ENCODE measurements at places on chromosomes 1 and 21.
A peak's percentile ranks its signal among the peaks of the same experiment; 100 is the strongest.

DNA sequence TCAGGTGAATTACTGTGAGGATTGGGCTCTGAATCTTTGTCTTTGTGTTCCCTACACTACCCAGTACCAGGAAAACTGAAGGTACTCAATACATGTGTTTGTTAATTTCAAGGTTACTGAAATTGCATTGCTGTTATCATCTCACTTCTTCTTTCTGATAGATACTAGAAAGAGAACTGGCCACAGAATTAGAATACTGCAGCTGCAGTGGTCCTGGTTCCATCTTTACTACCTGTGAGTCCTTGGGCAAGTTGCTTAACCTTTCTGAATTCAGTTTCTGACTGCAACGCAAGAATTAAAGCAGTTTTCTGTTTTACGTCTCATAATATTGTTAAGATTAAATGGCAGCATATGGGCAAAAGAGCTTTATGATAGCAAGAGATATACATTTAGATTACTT, 263.5 kb downstream of the LMO4 start:
- DNase-seq: no peak

DNA sequence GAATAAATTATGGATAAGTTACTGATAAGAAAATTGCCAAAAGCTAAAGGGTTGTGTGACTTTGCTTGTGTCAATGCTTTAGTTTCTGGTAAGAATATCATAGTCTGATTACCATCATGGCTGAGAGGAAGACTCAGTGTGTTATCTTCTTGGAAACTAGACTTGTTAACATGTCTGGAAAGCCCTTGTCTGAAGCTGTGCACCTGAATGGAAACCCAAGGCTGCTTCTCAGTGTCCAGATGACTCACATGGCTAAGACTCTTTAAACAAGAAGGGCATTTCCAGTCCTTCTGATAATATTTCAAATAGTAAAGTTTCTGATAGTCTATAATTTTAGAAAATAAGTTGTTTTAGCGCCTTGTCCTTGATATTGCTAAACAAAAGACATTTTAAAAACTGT, 1092.7 kb downstream of the PLA2G4A start:
- DNase-seq: no peak

- no peak for DNase-seq
Observed at GRCh38 chr1:7664893-7665250, 106.2 kb upstream of the VAMP3 start.

DNA sequence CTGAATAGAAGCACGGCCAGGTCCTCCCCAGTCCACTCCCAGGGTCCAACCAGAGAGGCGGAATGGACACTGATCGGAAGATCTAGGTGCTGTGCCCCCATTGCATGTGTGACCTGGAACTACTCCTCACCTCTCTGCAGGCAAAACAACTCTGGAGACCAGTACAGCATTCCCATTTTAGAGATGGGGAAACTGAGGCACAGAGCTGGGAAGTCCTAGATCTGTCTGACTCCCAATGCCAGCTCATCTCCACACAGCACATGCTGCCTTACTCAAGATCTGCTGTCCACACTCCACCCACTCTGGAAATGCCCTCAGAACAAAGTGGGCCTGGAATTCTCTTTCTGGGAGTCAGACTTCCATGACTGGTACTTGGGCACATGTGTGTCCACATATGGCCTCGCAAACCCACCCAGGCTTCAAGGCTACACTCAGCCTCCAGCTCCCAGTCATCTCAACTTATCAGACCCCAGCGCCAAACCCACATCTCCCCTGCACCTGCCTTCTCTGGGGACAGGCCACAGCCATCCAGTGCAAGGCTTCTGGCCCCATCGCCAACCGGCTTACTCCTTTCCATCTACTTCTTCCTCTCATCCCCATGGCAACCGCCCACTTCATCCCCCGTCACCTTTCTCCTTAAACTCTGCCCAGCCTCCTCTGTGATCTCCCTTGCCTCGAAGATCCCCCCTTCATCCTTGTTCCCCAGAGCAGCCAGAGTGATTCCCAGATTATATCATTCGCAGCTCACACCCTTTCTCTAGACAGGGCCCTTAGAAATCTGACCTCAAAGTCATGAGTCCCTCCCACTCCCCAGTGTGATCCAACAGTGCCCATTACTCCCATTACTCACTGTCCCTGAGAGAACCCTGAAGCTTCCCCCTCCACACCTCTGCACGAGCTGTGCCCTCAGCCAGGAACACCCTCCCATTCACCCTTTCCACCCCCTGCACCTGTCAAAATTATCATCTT, 2.7 kb downstream of the COL8A2 start:
- DNase-seq: no peak

DNA sequence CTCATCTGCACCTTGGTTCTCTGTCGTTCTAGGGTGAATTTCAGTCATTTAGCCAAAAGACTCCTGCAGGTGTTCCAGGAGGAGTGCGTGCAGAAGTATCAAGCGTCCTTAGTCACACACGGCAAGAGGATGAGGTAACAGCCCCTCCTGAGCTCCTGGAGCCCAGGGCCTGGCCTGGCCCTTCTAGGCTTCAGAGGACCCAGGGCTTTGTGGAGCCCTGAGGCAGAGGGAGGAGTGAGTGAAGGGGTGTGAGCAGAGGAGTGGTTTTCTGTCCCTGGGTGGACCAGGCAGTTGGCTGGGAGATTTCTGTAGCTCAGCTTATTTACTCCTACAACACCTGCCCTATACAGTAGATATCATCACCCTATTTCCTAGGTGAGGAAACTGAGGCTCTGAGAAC, 15.7 kb upstream of the RASSF5 start:
- no peak for DNase-seq

GRCh38 chr1:203546274-203546673, 52.3 kb downstream of the OPTC start:
- DNase-seq: no peak

GRCh38 chr1:93033785-93034184, 45.3 kb upstream of the MTF2 start:
- DNase-seq: no peak

DNA sequence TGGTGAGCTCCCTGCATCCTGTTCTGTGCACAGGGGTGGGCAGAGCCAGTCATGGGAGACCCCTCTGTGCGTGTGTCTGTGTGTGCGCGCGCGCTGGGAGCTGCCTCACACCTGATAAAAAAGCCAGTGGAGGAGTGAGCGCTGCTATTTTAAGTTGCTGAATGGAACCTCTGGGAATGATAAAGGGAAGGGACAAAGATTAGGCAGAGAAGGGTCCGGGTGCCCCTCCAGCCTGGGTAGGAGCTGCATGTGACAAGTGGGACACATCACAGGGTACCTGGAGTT, 847 bp downstream of the ADORA1 start:
- no peak for DNase-seq

DNA sequence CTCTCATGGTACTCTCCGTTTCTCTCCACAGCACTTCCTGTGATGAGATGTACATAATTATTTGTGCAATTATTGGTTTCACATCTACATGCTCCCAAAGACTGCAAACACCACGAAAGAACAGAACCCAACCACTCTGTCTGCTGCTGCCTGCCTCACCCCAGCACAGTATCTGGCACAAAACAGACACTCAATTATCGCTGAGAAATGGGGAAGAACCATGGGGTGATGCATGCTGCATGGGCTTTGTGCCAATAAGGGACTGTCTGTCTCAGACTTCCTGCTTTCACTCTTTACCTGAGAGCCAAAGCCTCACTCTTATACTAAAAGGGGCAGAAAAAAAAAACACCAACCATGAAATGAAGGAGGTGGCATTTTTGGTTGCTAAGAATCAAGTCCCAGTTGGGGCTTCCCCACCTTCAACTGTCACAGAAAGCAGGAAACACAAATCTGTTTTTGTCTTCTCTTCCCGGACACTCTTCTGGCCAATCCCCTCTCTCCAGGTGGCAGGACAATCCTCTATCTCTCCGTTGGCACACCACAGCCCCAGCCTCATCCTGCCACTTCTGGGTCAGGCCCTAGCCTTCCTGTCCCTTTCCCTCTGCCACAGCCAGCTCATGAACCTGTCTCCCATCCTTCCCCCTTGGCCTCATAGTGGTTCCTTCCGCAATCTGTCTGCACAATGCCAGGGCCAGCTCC, 82.0 kb downstream of the TGFBR3 start:
- peak; percentile 39 for DNase-seq

- no peak for DNase-seq
Observed at GRCh38 chr1:216081445-216081844, 341.8 kb downstream of the USH2A start.

- no peak for DNase-seq
Observed at GRCh38 chr1:150484861-150485260, 2.4 kb upstream of the TARS2 start.

DNA sequence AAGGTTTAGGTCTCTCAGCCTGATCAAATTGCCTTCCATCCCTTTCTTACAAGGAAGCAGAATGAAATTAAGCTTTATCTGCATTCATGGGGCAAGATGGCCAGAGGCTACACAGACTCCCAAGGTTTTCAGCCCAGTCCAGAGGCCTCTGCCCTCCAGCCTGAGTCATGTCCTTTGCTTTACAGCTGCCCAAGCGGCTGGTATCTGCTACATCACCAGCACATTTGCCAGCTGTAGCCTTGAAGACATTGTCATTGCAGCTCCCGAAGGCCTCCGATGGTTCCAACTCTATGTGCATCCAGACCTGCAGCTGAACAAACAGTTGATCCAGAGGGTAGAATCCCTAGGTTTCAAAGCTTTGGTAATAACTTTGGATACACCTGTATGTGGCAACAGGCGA, 16.0 kb downstream of the HAO2 start:
- no peak for DNase-seq

DNA sequence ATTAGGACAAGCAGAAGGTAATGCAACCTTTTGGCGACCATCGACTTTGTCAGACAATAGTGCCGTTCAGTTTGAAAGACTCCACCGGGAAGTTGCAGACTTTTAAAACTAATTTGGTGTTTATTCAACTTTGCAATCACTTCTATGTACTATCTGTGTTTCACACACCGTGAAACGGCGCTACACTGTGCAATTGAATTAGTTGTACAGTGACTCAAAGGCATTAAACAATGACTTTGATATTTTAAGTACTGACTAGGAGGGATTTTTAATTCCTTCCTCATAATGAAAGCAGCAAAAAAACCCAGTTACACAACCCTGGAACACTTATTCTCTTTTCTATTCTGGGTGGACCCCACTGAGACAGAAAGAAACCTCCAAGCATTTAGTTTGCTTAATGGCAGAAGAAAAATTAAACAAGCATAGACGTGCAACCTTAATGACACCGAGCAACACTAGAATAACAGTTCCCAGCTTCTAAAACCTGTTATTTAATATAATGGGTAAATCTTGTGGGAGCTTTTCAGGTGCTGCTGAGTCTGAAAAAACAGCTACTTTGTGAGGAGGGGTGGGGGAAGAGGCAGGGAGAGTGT, 176.8 kb downstream of the LMO4 start:
- DNase-seq: no peak

All from activated CD4-positive, CD25-positive, alpha-beta regulatory T cell treated with anti-CD3 and anti-CD28 coated beads, Interleukin-2, amount 50 U/mL, for 16 hours (primary cell).